ENCODE measurements at places on chromosomes 12 and 14. TPM values are rescaled to one million over a fixed set of nuclear protein-coding genes. Genes with fewer than 3 reads are reported as not detected.

PPP4R4 gene
- 0.54 TPM for total RNA-seq

STXBP6 gene
- 0.25 TPM for total RNA-seq

FOXN4 gene
- total RNA-seq = not detected

POTEM gene
- not detected for total RNA-seq

- no peak overlapping the region for H3K4me3 ChIP-seq
- H3K36me3 ChIP-seq = no peaks in the 10 kb centered on the region
- no peak overlapping the region for H3K27ac ChIP-seq
- no peaks in the 10 kb centered on the region for H3K4me1 ChIP-seq
Observed at GRCh38 chr12:89774645-89775044, 66.0 kb upstream of the ATP2B1 start.

GRCh38 chr14:54489731-54490444 lies 1.1 kb upstream of the GMFB start:
- H3K4me3 ChIP-seq = peak overlapping the region; percentile 78
- DNase-seq = no peak
- H3K4me1 ChIP-seq = peaks cover 31% of the 10 kb centered on the region
- no peaks in the 10 kb centered on the region for H3K27me3 ChIP-seq
- peak overlapping the region; percentile 73 for H3K27ac ChIP-seq

- no peak overlapping the region for H3K4me3 ChIP-seq
- H3K36me3 ChIP-seq = no peaks in the 10 kb centered on the region
- DNase-seq = no peak
- H3K27ac ChIP-seq = no peak overlapping the region
Observed at GRCh38 chr14:61226015-61226654, 55.0 kb downstream of the TMEM30B start.

GRCh38 chr12:19642345-19642744 lies 203.1 kb downstream of the AEBP2 start:
- H3K36me3 ChIP-seq = no peaks in the 10 kb centered on the region
- H3K4me1 ChIP-seq = no peaks in the 10 kb centered on the region
- no peaks in the 10 kb centered on the region for H3K27me3 ChIP-seq
- no peak overlapping the region for H3K27ac ChIP-seq

DNA sequence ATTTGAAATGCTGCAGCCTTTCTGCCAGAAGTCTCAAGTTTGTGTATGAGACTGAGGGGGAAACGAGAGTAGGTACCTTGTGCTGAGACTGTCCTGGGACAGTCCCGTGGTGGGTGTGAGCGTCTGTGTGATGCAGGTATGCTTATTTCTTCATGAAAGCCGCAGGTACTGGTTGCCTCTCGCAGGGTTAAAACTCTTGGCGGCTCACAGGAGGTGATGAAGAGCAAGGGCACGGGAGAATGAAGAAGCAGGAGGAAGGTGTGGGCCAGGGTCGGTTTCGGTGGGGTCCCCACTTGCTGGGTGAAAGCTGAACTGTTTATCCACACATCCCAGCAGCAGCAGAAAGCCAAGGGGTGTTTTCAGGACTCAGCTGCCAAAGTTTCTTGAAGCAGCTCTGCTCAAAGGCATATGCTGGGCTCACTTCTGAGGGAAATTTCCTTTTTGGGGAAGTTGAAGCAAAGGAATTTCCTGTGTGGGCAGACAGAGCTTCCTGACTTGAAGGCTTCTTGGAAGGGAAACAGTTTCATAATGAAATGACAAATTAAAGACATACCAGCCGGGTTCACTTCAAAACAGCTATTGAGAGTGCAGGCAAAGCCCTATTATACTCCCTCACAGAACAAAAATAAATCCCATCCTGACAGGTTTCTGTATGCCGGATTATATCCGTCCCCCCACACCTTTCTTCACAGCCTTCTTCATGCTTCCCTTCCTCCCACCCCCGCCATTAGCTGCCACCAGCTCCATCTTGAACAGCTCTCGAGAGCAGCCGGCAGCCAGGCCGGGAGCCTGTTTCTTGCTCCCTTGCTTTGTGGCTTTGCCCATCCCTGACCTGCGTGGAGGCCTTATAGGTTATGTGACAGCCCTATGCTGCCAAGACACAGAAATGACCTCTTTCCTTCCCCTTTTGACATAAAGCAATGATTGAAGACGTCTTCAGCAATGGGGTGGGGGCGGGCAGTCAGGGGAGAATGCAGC lies 116.6 kb downstream of the ETV6 start:
- peaks cover 32% of the 10 kb centered on the region for H3K4me1 ChIP-seq
- no peak overlapping the region for H3K27ac ChIP-seq
- DNase-seq = peak; percentile 12
- peak overlapping the region; percentile 29 for H3K4me3 ChIP-seq

- H3K36me3 ChIP-seq = no peaks in the 10 kb centered on the region
- no peak overlapping the region for H3K4me3 ChIP-seq
- no peak for DNase-seq
Observed at GRCh38 chr12:5522432-5523335, 90.8 kb downstream of the NTF3 start.

GRCh38 chr14:22668863-22669262 lies 24.7 kb upstream of the OR6J1 start:
- no peak for DNase-seq
- no peaks in the 10 kb centered on the region for H3K4me1 ChIP-seq

DNA sequence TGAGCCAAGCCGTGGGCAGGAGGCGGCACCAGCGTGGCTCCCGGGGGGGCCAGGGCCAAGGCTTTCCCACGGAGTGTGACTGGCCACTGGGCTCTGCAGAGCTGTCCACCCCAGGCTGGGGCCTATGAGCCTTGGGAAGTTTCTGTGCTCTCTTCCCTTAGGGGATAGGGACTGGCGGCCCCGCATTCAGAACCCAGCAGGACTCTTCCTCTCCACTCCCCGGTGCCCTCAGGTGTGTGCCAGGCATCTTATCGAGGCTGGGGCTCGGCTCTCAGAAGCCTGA lies 17.8 kb upstream of the EIF2B2 start:
- no peaks in the 10 kb centered on the region for H3K36me3 ChIP-seq
- peaks cover 8% of the 10 kb centered on the region for H3K27me3 ChIP-seq
- DNase-seq = no peak
- H3K4me3 ChIP-seq = no peak overlapping the region
- no peaks in the 10 kb centered on the region for H3K4me1 ChIP-seq

- no peak overlapping the region for H3K27ac ChIP-seq
- no peaks in the 10 kb centered on the region for H3K36me3 ChIP-seq
- peaks cover 48% of the 10 kb centered on the region for H3K4me1 ChIP-seq
- peaks cover 4% of the 10 kb centered on the region for H3K27me3 ChIP-seq
Observed at GRCh38 chr12:52587563-52587962, 13.7 kb downstream of the KRT72 start.

DNA sequence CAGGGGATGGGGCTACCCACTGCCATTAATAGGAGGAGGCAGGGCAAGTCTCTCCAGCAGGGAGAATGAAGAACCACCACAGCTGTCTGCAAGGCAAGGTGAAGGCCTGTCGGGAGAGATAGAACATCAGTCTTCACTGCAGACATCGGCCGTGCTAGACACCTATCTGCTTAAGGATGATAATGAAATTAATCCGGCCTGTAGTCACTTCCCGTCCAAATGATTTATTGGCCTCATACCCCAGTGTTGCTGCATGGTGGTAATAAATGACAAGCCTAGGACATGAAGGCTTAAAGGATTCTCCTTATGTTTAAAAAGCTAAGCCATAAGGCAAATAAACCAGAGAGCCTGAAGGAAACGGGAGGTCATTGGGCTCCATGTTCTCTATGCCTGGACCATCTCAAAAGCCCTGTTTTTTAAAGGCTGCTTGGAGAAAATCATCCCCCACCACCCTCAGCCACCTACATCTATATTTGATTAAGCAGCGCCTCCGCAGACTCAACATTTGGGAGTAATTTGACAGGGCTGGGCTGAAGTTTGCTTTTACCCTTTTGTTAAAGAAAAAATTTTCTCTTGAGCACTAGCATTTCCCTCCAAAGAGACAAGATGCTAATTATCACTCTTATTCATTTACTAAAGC lies 137.7 kb downstream of the PLXNC1 start:
- H3K4me1 ChIP-seq = peaks cover 8% of the 10 kb centered on the region
- H3K27ac ChIP-seq = no peak overlapping the region
- no peaks in the 10 kb centered on the region for H3K27me3 ChIP-seq
- peaks cover 18% of the 10 kb centered on the region for H3K36me3 ChIP-seq

DNA sequence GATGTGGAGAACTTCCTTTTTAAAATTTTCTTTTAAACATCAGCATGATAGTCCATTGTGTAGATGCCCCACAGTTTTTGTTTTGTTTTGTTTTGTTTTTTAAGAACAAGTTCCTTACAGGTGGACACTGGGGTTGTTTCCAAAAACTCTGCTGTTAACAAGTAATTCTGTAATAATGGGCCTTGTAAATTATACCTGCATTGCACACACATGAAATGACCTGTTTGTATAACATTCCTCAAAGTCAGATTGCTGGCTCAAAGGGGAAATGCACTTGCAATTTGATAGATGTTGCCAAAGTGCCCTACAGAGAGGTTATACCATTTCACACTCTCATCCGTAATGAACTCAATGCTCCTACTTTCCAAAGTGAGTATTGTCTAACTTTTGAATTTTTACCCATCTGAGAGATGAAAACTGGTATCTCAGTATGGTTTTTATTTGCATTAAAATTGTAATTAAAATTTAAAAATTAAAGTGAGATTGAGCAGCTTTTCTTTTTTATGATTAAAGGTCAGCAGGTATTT lies 89.2 kb downstream of the SPPL3 start:
- no peaks in the 10 kb centered on the region for H3K27me3 ChIP-seq
- no peak overlapping the region for H3K27ac ChIP-seq
- no peak overlapping the region for H3K4me3 ChIP-seq
- no peaks in the 10 kb centered on the region for H3K36me3 ChIP-seq
- no peak for DNase-seq

GRCh38 chr14:96751505-96751904 lies 45.7 kb upstream of the VRK1 start:
- H3K36me3 ChIP-seq = no peaks in the 10 kb centered on the region
- H3K27ac ChIP-seq = no peak overlapping the region
- H3K4me3 ChIP-seq = no peak overlapping the region
- peaks cover 43% of the 10 kb centered on the region for H3K27me3 ChIP-seq
